Activated CD8-positive, alpha-beta memory T cell treated with anti-CD3 and anti-CD28 coated beads for 48 hours (primary cell): ENCODE measurements at places on chromosomes 1 and 21.

- no peak for DNase-seq
Measured at GRCh38 chr1:192852001-192852947, 43.4 kb downstream of the RGS2 start.

GRCh38 chr1:205041998-205042910 is 758 bp upstream of the CNTN2 start:
- no peak for DNase-seq

- DNase-seq: no peak
Measured at GRCh38 chr21:24948186-24948585, 659.1 kb downstream of the MRPL39 start.

- DNase-seq: no peak
Measured at GRCh38 chr1:166197597-166197996, 30.8 kb upstream of the FAM78B start.

GRCh38 chr21:24832961-24833360 is 774.3 kb downstream of the MRPL39 start:
- DNase-seq: no peak

DNA sequence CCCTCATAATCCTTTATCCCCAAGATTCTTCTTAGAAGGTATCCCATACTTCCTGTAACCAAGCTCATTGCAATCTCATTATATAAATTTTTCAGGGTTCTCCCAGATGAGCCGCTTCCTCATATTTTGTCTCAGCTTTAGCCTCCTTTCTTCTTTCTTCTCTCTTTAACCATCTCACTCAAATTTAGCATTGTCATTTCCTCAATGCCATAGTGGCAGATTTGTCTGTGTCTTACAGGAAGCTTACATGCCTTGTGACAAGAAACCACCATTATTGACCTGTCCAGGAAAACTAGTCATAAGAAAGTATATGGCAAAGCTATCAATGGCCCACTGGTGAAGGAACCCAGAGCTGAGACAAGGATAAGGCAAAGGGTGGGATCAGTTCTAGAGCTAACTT is 6.0 kb upstream of the FCRL2 start:
- DNase-seq: no peak
